Glomerular endothelial cell (primary cell): ENCODE measurements at places on chromosomes 12 and 14. TPM values are rescaled to one million over a fixed set of nuclear protein-coding genes. Genes with fewer than 3 reads are reported as not detected.

- DNase-seq: no peak
Observed at GRCh38 chr12:67640863-67641262, 7.7 kb upstream of the DYRK2 start.

Gene P2RX2
- not detected in 2 replicates for total RNA-seq

DNA sequence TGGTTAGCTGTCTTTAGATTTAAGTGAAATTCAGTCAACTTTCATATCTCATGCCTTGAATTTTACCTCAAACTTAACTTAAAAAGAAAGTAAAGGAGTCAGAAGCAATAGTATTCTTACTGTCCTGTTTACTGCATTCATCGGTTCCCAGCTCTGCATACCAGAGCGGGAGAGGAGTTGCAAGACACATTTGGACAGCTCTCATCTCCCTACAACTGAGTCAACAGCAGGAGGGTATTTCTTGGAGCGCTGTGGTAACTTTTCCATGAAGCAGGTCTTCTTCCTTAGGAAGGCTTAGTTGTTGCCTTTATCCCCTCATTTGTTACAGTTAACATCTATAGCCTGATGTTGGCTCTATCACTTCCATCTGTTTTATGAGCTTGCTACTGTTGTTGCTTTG lies 65.1 kb downstream of the TRMT5 start:
- no peak for DNase-seq

Gene GLS2
- 0.58 TPM in 1 of 2 replicates, not detected in the other for total RNA-seq

DNA sequence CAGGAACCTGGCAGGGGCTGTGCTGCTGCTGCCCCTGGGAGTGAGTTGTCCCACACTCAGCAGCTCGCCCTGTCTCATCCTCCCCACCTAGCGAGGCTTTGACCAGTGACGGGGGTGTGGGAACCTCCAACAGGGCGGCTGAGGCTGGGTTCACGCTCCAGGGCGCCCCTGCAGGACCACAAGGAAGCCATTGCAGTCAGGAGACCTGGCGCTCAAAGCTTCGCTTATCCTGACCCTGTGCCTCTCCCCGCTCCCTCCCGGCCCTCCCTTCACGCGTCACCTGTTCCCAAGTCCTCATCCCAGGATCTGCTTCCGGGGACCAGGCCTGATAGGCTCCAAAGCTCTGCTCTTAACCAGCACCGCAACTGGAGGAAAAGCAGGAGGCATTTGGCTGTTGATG lies 272.0 kb upstream of the SFSWAP start:
- no peak for DNase-seq

DNA sequence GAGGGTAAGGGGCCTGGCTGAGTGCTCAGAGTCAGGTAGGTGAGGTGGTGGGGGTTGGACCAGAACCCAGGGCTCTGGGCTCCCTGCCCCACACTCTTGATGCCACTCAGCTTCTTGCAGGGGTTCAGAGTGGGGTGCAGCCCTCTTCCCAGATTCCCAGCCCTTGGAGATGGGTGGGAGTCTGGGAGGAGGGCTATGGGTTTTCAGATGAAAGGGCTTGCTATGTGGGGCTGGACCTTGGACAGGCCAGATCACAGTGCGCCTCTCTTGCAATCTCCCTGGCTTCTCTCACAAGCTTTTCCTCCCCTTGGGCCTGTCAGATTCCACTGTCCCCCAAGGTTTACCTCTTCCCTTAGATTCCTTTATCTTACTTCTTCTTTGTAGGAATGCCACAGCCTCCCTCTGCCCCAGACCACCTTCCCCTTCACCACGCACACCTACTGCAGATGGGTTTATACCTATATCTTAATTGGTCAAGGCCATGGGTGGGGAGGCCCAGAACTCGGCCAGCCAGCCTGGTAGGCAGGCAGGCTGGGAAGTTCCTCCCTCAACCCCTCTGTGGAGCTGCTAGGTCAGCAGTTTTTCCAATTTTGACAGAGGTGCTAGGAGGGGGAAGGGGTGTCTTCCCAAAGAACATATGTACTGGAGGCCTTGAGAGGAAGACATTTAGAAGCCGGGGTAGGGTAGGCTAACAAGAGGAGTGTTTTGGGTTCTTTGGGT lies 1.4 kb downstream of the NYNRIN start:
- DNase-seq: no peak

Gene STRAP
- total RNA-seq: 80.9 and 99.8 TPM in 2 replicates

DNA sequence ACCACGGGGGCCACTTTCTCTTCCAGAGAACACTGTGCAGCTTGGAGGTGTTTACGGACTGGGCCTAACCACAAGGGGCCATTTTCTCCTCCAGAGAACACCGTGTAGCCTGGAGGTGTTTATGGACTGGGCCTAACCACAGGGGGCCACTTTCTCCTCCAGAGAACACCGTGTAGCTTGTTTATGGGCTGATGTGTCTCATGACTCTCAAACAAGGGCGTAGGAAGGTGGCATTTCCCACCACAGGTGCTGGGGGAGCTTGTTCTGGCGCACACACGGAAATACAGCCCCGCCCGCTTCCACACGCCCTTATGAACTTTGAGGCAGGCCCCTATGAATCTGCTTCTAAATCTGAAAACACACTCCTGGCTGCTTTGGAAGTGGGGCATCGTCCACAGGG lies 174.6 kb upstream of the SFSWAP start:
- no peak for DNase-seq

DNA sequence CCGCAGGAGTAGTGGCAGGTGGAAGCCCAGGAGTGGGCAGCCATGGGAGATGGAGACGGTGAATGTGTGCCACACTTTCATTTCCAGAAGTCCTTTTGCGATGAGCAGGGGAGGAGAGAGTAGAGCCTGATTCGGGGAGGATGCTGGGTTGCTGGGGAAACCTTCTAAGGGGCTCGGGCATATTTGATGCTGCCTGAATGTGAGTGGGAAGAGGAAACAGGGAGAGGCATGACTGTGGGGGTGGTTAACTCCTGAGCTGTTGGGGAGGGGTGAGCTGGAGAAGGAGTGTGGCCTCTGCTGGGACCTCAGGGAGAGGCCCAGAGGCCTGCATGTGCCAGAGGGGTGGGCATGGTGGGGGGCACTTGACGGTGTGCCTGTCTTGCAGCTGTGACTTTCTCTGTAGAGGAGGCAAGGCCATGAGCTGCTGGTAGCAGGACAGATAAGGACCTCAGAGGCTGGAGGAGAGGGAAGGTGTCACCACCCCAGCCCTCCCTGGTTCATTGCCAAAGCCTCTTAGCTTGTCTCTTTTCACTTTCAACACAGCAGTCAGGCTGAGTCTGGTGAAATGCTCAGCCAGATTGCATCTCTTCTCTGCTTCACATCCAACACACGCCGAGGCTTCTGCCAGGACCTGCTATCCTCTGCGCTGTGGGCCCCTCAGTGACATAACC lies 11.4 kb downstream of the GLT1D1 start:
- DNase-seq: no peak

GRCh38 chr12:127041985-127042625 lies 1224.9 kb upstream of the TMEM132C start:
- no peak for DNase-seq

- DNase-seq: no peak
Observed at GRCh38 chr14:76717508-76718290, 43.6 kb upstream of the VASH1 start.

DNA sequence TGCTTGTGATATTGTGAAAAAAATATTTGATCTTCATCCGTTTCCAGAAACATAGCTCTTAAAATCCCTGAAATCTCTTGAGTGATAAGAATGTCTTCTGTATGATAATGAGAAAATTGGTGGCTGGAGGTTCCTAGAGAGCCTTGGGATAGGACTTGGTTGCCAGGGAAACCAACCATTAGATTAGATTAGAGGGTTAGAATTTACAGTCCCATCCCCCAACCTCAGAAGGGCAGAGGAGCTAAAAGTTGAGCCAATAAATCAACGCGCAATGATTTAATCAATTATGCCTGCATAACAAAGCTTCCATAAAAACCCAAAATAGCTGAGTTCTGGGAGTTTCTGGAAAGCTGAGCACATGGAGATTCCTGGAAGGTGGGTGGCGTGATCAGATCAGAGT lies 10.6 kb downstream of the SEL1L start:
- DNase-seq: no peak

Gene PLA2G1B
- not detected in 2 replicates for total RNA-seq

Gene GLIPR1L1
- not detected in 2 replicates for total RNA-seq

- no peak for DNase-seq
Observed at GRCh38 chr14:35959835-35960234, 133.7 kb downstream of the BRMS1L start.

Gene COX8C
- total RNA-seq: not detected in 2 replicates

DNA sequence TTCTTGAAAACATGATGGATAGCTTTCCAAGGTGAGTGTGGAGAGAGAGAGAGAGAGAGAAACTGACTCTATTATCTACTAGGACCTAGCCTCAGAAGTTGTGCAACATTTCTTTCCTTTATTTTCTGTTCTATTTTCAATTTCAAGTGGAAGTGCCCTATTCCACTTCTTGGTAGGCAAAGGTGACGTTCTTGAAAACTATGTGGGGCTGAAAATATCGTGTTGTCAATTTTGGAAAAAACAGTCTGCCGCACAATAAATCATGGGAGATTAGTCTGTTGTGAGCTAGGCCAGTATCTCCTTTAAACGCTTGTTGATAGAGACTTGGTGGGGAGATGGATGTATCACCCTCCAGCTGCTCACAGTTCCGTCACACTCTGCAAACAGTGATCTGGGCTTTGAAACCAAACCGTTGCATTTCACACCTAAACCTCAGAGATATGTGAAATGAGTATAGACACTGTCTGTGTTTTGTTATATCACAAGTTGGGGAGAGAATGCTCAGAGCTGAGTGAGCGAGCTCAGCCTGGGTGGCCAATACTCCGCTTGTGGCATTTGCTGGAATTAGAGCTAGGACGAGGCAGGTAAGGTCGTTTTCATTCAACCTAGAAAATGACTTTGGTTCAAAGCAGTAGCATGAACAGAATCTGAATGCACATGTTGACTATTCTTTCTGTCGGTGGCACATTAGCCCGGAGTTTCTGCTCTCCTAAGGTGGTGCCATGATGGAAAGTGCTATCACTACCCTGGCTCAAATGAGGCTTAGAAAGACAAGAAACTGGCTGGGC lies 75.1 kb upstream of the ST8SIA1 start:
- DNase-seq: no peak

DNA sequence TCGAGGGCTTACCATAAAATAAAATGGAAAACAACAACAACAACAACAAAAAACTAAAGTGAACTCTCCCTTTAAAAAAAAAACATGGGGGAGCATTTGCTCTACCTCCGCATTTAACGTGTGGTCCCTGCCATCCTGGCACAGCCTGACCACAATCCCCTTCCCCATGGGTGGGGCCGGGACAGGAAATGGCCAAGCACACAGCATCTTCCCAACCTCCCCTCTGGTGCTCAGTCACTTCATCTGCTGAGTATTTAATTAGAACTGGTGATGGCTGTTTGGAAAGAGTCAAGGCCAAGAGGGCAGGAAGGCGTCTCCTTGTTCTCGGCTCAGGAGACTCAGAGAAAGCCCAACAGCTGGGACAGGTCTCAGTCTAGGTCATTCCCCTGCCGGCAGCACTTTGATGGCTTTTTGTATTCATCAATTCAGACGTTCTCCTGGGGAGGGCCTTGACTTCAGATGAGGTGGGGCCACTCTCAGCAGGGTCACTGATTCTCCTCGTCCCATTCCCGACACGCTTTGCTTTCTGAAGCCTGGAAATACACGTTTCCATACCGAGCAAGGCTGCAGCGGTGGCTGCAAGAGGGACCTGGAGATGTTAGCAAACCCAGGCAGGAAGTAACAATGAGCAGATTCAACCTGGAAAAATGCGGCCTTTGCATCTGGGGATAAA lies 44.4 kb downstream of the ANO2 start:
- no peak for DNase-seq

GRCh38 chr12:50695961-50696360 lies 67.9 kb upstream of the ATF1 start:
- no peak for DNase-seq

DNA sequence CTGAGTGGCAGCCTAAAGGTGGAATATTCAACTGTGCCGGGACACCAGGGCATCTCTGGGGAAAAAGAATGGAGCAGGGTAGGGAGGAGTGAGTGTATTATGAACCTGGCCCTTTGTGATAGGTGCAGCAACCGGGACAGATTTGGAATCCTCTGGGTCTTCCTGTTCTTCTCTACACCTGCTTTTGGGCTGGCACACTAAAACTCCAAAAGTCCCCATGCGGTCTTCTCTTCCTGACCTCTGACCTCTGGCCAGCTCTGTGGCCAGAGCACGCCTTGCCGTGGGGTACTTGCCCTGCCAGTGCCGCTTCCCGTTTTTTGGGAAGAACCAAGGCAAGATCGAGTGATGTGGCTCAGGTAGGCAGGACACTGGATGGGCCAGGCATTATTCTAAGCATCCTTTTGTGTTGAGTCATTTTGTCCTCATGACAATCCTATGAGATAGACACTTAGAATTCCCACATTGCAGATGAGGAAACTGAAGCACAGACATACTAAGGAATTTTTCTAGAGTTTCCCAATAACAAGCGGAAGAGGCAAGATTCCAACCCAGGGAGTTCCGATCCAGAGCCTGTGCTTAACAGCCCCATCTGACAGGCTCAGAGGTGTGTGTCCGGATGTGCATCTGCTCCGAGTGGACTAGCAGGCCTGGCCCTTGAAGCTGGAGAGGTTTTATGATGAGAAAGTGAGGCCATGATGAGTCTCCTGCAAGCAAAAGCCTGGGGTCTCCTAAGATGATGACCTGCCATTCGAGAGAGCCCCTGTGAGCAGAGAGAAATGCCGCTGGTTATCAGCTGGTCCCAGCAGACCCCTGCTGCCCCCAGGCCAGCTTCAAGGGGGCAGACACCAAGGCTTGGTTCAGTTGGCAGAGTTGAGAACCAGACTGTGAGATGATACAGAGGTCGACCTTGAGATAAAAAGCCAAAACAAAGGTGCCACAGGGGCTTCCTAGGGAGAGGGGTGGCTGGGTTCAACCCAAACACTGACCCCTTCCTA lies 67.9 kb upstream of the ESRRB start:
- DNase-seq: no peak

GRCh38 chr14:74546416-74546815 lies 52.9 kb downstream of the ISCA2 start:
- no peak for DNase-seq

Gene CFAP73
- not detected in 2 replicates for total RNA-seq

DNA sequence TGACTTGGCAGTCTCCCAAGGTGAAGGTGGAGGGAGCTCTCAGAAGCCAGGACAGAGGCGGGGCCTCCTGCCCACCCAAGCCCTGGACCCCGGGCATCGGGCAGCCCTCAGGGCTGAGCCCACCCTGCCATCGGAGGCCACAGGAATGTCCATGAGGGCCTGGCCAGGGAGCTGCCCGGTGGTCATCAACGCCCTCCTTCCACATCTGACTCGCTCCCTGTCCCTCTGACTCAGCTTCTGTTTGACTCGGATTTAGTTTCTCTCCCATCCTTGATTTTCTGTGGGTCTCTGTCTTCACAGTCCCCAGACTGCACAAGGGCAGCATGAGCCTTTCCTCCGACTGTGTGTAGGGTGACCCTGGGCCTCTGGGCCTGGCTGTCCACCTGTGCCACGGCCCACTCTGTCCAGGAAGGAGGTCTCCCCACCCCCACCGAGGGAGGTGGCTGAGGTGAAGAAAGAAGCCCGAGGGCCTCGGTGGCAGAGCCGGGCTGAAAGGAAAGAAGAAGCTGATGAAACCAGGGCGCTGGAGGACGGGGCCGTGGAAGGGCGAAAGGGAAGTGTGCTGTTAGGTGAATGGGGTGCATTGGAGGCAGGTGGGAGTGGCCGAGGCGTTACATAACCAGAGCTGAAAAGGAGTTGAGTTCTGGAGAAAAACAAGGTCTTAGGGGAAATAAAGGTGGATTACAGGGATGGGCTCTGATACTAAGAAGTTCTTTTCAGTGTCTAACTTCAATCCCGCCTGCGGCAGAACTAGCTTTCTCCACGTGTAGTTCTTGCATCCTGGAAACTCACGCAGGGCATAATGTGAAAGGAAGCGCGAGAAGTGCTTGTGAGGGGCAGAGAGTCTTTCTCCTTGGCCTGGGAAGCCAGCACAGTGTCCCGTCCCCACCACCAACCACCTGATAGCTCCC lies 16.7 kb upstream of the TMEM106C start:
- no peak for DNase-seq

Gene SERPINA3
- total RNA-seq: 0.10 and 0.29 TPM in 2 replicates

GRCh38 chr14:56811593-56812363 lies 1.5 kb upstream of the OTX2 start:
- DNase-seq: no peak
